Mesendoderm (in vitro differentiated cells): ENCODE measurements at places on chromosomes 1 and 21.

DNA sequence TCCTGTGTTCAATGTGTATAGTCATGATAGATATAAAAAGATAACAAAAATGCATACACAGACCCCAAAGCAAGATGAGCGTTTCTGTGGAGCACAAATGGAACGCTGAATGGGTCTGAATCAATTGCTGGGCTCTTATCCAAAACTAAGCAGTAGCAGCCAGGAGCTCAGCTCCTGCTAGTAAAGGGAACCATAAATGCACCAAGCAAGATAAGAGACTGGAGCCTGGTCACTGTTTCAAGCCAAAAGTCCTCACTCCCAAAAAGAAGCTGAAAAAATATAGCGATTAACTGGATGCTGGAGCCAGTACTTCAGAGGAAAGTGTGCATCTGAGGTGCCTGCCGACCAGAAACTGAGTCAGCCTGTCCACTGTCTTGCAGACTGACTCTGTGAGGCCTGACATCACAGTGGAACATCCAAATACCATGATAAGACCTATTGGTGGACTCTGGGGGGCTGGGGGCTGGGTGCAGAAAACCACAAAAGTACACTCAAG lies 68.9 kb downstream of the LRRC8C start:
- no peak for DNase-seq

DNA sequence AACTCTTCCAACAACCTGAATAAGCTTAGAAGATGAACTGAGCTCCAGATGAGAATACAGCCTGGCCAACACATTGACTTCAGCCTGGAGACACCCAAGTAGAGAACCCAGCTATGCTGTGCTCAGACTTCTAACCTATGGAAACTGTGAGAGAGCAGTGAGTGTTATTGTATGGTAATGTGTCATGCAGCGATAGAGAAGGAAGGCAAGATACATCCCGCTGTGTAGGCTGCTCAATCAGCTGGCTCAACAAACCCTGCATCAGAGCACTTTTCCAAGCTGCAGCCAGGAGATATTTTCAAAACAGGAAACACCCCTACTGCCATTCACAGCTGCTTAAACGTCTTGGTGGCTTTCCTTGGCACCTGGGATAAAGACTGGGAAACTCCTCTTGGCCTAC lies 321.3 kb downstream of the SIPA1L2 start:
- DNase-seq: peak; percentile 93

- DNase-seq: no peak
Measured at GRCh38 chr1:245008761-245009160, 144.4 kb upstream of the HNRNPU start.

DNA sequence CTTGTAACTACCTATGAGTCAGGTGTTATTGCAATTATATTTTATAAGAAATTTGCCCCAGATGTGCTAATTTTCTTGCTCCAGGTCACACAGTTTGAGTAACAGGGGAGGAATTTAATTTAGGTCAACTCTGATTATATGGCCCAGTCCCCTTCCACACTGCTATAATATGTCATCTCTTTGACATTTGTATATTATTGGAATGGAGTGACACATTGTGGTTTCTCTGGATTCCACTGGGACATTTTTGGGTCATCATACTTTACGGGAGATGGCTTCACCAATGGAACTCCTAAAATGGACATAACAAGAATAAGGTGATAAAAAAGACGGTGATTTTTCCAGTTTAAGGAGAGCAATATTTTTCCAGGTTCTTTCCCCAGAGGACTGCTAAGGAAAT lies 191.2 kb downstream of the DISC1 start:
- DNase-seq: no peak

DNA sequence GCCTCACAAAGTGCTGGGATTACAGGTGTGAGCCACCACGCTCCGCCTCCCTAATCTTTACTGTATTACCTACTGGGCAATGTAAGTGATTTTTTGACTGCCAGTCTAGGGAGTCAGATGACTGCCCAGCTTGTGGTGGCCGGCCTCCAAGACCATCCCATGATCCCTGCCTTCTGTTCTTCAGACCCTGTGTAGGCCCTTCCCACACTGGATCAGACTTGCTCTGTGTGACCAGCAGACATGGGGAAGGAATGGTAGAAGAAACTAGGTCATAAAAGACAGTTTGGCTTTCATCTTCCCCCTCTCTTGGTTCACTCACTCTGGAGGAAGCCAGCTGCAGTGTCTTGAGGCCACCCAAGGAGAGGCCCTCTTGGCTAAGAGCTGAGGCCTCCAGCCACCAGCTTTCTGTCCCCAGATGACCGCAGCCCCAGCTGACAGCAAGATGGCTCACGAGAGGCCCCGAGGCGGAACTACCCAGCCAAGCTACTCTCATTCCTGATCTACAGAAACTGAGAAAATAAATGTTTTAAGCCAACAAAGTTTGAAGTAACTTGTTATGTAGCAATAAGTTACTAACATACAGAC lies 14.5 kb upstream of the CBR3 start:
- no peak for DNase-seq

DNA sequence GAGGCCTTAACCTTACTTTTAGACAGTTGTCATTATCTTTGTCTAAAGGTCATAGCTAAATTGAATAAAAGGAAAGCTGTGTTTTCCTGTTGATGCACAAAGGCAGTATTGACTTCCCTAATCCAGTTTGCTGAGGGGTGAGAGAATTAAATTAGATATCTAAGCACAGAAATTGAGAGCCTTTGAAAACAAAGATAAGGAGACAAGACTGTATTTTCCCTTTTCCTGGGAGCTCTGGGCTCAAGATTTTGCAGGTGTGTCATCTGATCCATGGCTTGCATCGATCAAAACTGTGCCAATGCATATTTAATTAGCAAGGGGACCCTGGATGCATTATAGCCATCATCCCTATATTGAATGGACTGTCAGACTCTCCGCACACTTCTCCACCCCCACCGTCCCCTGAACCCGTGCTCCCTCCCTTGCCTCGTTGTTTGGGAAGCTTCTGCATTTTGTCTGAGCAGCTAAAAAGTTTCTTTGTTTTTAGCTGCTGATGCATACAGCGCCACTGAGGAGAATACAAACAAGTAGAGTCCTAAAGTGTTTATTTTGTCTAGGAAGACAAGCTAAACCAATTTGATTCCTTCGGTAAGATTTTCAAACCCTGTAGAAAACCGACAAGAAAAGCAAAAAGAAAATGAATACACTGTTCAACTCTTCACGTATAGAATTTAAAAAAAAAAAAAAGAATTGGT lies 186.3 kb downstream of the NFIA start:
- no peak for DNase-seq

- DNase-seq: peak; percentile 70
Measured at GRCh38 chr1:216456682-216457081, 33.4 kb upstream of the USH2A start.

GRCh38 chr1:67642629-67643028 lies 42.4 kb upstream of the GADD45A start:
- DNase-seq: no peak

GRCh38 chr1:228906223-228906860 lies 171.1 kb downstream of the RHOU start:
- DNase-seq: no peak

DNA sequence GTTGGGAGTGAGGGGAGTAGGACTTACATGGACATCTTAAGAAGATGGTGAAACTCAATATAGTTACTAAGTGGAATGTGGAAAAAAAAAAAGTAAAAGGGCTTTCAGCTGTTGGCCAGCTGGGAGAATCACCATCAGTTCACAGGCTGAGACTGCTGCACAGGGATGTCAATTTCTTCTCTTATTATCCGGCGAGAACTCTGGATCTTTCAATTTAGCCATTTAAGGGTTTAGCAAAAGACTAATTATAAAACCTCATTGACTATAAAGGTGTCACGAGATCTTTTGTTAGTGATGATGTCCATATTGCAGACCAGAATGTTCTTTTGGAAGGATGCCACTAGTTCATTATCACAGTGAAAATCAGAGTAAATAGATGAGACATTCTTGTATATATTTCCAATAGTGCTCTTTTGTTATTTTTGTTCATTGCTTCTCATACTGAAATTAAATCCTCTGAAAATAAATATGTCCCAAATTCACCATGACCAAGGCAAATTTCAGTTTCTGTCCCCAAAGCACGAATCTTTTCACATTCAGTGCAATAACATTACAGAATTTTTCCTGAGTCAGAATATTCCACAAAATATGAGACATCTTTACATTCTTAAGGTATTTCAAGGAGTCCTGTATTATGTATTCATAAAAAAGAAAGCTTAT lies 266.1 kb downstream of the DNM3 start:
- no peak for DNase-seq

DNA sequence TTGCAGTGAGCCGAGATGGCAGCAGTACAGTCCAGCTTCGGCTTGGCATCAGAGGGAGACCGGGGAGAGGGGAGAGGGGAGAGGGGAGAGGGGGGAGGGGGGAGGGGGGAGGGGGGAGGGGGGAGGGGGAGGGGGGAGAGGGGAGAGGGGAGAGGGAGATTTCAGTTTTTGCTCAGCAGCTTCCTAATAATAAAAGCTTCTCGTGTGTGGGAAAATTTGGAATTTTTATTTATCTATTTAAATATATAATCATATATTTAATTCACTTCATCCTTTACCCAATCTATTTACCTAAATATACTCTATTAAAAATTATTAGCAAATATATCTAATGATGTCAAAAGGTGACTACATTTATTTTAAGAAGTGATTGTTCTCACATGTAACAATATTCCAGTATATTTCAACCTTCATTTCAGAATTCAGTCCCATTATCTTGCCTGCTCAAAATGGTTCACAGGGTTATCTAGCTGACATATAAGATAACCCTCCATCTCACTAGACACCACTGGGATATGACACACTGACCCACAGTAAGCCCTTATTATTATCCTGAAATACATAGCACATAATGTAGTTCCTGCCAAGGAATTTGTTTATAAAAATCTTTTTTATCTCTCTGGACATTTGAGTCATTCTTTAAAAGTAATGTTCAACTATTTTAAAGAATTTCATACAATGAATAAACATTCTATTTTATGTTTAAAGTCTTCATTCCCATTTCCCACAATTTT lies 105.9 kb downstream of the GPATCH2 start:
- no peak for DNase-seq

GRCh38 chr1:23879809-23880208 lies 11.7 kb upstream of the FUCA1 start:
- no peak for DNase-seq

- DNase-seq: no peak
Measured at GRCh38 chr1:197101978-197102377, 34.9 kb upstream of the F13B start.

DNA sequence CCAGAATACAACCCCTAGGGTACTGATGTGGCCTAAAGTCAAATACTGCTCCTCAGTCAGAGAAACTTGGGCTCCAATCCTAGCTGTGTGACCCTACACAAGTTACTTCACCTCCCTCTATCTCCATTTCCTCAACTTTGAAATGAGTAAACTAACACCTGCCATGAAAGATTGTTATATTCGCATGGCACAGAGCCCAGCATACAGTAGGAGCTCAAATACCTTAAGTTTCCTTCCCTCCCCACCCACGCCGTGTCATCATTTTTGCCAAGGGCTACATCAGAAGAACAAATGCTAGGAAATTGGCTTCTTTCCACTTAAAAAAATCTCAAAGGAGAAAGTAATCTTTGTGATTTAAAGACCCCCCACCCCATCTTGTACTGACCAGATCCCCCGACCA lies 22.2 kb upstream of the ZNF362 start:
- DNase-seq: no peak

DNA sequence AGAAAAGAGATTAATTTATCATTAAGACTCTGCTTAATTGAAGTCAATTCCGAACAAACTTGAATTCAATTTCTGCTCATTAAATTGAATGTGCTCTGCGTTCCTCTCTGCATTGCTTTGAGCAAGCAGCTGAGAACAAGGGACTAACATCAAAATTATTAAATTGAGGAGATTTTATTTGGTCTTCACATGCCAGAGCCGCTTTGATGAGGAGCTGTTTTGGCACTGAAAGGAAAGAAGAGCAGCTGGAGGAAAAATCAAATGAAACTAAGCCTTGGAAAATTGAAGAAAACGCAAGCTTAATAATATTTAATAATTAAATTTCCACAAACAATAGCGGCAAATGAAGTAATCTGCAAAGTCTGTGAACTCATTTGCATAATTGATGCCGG lies 222.0 kb upstream of the PKN2 start:
- no peak for DNase-seq

DNA sequence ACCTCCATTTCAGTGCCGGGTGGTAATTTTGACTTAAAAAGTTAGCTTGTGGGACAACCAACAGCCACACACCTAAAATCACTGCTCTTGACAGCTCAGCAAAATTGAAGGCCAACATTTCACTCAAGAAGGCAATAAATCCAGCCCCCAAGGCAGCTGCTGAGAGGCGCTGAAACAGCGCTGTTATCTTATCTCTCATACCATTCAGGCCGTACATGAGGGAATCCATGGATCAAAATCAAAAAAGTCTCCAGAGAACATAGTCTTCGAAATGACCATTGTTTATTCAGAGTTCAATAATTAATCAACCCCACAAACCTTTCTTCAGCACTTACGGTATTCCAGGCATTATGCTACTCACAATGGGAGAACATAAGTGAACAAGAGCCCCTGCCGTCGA lies 38.5 kb downstream of the ZBTB18 start:
- no peak for DNase-seq

GRCh38 chr1:202958544-202959275 lies 598 bp upstream of the ADIPOR1 start:
- no peak for DNase-seq

DNA sequence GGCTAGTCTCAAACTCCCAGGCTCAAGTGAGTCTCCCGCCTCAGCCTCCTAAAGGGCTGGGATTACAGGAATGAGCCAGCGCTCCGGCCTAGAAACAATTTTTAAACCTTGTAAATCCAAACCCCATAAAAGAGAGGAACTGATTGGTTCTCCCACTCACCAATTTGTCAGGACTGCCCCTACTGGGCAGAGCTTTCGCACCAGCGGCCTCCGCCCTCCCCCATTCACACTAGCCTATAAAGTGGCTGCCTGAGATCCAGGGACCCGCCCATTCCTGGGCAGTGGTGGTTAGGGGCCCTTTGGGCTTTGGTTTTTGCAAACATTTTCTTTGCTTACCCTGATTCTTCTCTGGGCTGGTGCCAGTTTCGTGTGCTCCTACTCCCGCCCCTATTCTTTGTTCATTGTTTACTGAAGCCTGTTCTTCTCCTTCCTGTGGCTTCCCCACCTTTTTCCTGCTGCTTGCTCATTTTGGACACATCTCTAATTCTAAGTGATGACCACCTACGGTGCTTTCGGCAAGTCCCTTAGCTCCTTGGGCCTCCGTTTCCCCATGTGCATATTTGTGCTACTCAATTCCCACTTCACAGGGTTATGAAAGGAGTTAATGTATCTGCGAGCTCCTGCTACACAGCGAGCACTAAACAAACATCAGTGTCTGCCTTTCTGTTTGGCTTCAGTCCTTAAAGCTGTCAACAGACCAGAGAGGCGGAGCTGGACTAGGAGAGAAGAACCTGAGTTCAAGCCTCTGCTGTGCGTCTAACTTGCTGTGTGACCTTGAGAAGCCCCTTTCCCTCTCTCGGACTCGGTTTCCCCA lies 39.8 kb upstream of the CLIC4 start:
- DNase-seq: peak; percentile 95

- DNase-seq: no peak
Measured at GRCh38 chr1:225917536-225917935, 6.5 kb downstream of the PYCR2 start.
